Brain (organoid and tissue), 16 donors: ENCODE measurements at places on chromosomes 3 and 15. TPM values are rescaled to one million over a fixed set of nuclear protein-coding genes. Genes with fewer than 3 reads are reported as not detected.

CNTN3 gene
- 0.29 TPM for polyA plus RNA-seq

GRCh38 chr15:60568301-60568742 is 89.4 kb upstream of the ICE2 start:
- no peak for DNase-seq

DNA sequence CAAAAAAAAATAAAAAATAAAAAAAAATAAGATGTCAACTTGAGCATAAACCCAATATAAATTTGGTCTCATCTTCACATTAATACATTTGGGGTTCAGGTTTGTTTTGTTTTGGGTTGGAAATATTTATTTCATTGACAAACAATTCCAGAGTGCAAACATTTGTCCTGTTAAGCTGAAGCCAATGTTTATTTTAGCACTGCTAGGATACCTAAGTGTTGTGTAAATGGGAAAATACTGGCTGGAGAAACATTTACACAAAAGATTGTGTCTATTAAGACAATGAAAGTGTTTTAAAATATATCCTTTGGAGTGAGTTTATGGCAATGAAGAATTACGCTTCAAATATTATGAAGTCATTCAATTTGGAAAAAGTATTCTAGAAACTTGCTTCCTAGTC is 91.1 kb downstream of the MEIS2 start:
- DNase-seq: no peak

DNA sequence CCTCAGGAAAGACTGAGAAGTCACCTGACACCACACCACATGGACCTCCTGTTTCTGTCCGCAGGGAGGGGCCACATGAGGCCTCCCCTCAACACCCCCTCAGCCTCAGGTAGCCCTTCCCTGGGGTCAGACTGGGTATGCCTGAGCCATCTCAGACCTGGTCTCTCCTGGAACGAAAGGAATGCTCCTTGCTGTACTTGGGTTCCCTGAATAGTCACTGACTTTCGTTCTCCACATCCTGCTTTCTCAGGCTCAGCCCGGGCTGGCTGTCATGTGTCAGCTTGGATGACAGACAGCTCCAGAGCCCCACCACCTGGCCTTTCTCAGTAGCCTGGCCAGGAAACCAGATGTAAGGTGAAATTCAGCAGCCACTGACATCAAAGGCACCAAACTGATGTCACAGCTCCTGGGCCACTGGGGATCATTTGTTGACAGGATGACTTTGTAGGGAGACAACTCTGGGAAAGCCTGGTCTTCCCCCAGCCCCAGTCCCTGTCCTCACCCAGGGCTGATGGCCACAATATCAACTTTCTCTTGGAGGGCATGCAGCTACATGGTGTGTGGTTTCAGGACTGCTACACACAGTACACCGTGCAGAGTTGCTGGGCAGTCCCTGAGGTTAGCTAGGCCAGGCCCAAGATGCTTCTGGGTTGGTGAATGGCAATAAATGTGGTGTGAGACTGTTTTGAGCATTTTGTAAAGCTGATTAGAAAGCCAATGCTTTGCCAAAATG is 141.4 kb upstream of the MRPS22 start:
- DNase-seq: peak; percentile 10

PTH1R gene
- polyA plus RNA-seq: 10.9 TPM

CACNA2D2 gene
- 3.0 TPM for polyA plus RNA-seq

TM4SF18 gene
- 4.4 TPM for polyA plus RNA-seq

TYRO3 gene
- 72.1 TPM for polyA plus RNA-seq

DNA sequence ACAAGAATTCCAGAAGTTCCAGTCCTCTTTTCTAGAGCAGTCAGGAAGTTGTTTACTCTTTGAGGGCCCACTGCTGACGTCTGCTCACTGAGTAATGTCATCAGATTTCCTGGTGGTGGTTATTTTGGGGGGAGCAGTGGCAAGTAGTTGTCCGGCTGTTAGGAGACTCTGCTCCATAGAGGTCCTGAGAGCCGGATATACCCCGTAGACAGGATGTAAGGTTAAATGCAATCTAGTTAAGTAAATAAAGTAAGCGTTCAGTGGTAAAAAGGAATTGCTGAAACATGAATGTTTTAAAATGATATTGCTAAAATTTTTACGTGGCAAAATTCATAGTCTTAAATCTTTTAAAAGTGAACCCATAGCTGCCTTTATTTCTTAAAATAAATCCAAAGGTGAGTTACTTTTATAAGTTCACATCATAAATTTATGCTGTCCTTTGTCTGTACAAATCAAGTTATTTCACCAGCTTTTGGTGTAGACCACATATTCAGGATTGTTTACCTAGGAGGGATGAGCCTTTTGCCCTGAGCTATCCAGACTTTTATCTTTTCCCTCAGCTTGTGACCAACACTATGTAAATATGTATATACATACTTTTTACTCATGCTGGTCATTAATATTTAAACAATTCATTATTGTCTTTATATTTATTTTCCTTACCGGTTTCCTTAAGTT is 65.8 kb downstream of the PDE8A start:
- DNase-seq: no peak

- DNase-seq: no peak
Observed at GRCh38 chr3:106125321-106125720, 256.5 kb upstream of the CBLB start.

DNA sequence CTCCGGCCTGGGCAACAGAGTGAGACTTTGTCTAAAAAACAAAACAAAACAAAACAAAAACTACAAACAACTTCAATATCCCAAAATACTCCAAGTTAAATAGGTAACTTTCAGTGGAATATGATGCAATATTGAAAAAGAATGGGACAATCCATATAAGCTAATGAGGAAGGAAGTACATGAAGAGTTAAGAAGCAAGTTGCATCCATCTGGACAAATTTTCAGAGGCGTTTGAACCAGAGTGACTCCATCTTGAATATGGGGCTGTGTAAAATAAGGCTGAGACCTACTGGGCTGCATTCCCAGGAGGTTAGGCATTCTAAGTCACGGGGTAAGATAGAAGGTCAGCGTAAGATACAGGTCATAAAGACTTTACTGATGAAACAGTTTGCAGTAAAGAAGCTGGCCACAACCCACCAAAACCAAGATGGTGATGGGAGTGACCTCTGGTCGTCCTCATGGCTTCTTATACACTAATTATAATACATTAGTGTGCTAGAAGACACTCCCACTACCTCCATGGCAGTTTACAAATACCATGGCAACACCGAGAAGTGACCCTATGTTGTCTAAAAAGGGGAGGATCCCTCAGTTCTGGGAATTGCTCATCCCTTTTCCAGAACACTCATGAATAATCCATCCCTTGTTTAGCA is 58.1 kb upstream of the LCTL start:
- DNase-seq: no peak

DNA sequence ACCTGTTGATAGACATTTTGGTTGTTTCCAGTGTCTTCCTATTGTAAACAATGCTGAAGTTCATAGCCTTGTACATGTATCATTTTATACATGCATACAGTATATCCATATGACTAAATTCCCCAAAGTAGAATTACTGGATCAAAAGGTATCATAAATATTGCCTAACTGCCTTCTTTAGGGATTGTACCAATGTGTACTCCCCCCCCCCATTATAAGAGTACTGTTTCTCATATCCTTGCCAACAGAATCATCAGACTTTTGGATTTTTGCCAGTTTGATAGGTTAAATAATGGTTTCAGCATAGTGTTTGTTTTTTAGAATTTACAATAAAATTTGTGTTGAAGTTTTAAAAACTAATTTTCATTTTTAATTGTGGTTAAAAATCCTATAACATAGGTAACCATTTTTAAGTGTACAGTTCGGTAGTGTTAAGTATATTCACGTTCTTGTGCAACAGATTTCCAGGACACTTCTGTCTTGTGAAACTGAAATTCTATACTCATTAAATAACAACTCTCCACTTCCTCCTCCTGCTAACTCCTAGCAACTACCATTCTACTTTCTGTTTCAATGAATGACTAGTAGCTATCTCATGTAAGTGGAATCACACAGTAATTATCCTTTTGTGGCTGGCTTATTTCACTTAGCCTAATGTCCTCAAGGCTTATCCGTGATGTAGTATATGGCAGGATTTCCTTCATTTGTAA is 30.8 kb upstream of the MAP3K13 start:
- no peak for DNase-seq

SLCO2A1 gene
- 3.9 TPM for polyA plus RNA-seq

GRCh38 chr15:74571191-74571590 is 30.2 kb downstream of the ARID3B start:
- DNase-seq: no peak

- DNase-seq: no peak
Observed at GRCh38 chr15:56794165-56794552, 60.9 kb upstream of the ZNF280D start.

DNA sequence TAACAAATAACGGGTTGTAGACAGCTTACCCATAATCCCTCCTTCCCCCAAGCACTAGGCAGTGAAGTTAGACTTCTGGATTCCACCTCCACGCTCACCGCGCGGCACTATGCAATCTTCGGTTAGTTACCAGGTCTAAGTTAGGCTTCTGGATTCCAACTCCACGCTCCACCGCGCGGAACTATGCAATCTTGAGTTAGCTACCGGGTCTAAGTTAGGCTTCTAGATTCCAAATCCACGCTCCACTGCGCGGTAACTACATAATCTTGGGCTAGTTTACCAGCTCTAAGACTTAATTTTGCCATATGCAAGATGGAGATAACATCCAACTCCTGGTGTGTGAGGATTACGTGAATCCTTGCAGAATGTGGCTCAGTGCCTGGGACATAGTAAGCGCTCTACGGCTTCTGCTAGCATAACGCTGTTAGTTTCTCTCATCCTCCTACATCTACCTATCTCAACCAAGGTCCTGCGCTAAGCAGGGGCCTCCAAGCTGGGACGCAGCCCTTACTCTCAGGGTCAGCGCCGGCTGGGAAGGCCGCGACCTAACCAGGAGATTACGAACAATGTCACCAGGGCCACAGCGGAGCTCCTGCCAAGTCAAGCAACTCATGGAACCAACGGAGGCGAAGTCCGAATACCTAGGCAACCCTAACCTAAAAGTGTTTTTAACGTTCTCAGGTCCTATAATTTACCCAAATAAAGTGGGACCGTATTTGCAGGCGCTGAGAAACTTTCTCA is 497 bp upstream of the RPLP1 start:
- peak; percentile 34 for DNase-seq

GRCh38 chr3:2082871-2083480 is 15.7 kb upstream of the CNTN4 start:
- DNase-seq: no peak

DNA sequence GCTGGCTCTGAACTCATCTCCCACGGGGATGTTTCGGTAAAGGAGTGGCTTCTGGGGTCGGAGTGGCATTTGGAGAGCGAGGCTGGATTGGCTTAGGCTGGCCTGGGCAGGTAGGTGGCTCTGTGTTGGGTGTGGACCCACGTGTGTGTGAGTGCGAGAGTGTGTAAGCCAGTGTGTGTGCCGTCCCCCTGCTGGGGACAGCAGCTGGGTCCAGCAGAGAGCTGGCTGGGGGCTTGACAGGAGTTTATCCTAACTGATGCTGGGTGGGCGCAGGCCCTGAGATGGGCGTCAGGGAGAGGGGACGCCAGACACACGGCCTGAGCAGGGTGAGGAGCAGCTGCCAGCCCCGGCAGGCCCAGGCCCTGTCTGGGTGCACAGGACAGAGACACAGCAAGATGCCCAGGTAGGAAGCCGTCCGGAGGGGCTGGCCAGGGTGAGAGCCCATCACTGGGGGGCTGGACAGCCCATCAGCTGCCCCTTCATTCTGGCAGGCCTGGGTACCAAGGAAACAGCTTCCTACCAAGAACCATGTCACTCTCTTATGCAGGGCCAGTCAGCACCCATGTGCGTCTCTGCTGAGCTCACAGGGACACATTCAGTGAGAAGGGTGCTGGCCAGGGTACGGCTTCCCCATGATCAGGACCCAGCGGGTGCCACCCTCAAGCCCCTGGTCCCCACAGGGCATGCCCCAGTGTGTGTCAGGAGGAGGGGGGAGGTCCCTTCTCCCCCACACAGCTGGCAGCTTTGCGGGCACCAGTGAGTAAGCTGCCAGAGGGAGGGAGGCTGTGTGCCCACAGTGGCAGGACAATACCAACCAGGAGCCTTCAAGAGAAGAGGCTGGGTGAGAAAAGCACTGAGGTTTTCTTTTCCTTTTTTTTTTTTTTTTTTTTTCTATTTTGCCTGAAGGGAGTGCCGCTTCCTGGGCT is 1.1 kb downstream of the PAK6 start:
- peak; percentile 17 for DNase-seq

ADAMTS7 gene
- polyA plus RNA-seq: 0.97 TPM

- DNase-seq: no peak
Observed at GRCh38 chr15:60760646-60761504, 281.9 kb upstream of the ICE2 start.

GRCh38 chr3:55668359-55668758 is 181.3 kb upstream of the WNT5A start:
- DNase-seq: no peak

DNA sequence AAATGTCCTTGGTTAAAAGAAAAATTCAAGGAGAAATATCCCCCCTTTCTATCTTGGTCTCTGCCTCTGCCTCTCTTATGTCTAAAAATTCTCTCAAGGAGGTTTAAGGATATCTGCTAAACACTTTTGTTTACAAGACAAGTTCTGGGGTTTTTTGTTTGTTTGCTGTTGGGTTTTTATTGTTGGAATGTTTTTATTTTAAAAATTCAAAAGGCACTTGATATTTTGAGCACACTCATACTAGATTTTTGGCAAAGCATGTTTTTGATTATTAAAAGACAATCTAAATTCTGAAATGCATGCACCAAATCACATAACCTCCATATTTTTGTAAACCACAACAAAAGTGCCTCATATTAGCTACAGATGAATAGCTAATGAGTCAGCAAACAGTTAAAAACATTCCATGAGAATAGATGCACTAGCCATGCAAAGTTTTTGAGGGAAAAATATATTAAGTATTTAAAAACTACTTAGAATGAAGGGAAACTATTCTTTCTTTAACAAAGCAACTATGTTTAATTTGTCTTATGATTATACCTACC is 84.6 kb downstream of the ZBTB20 start:
- no peak for DNase-seq

DNA sequence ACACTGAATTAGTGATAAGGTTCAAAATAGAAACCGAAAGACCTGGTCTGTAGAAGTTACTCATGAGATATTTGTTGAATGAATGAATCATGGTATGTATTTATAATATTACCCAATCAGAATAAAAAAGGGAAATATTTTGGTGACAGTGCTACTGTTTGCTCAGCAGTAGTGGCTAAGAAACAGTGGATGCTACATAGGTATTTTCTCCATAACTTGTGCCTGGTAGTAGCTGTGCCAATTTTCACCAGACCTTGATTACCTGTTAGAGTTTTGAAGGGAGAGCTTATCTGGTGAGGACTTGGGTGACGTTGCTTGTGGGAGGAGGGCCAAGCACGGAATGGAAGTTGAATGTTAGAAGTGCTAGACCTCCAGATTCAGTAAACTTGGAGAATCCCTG is 14.3 kb downstream of the LIMD1 start:
- no peak for DNase-seq
